CD4-positive, CD25-positive, alpha-beta regulatory T cell (primary cell): ENCODE measurements at places on chromosomes 12 and 14.
A peak's percentile ranks its signal among the peaks of the same experiment; 100 is the strongest.

GRCh38 chr12:52168019-52168717 lies 23.6 kb downstream of the KRT80 start:
- DNase-seq: no peak

DNA sequence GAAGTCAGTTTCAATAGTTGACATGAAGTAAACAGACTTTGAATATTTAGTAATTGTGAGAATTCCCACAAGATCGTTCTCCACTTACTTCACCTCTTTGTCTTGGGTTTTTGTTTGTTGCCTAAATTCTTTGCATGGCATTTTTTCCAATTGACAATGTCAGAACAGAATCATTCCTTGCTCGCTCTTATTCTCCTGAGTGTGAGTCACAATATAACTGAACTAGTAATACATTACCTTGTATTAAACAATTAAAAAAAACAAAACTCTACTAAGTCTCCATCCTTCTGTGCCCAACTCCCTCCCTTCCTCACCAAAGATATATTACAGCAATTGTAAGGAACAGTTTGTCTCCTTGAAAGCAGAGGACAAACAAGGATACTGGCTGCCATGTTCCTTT lies 638.8 kb upstream of the NOVA1 start:
- no peak for DNase-seq

DNA sequence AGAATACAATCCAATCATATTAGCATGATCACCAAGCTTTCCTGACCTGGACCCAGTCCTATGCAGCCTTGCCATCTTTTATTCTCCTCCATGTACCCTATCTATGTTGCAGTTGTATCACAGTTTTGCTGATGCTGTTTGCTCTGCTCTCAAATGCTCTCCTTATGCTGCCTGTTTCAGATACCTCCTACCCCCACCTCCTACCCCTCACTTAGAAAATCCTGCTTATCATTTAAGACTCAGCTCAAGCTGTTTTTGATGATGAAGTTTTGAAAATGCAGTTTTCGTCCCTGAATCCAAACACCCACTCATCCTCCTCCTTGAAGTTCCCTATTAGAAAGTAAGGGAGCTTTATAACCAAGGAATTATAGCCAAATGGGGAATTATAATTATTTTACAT lies 457.4 kb upstream of the ATP2B1 start:
- no peak for DNase-seq

- DNase-seq: no peak
Observed at GRCh38 chr14:71597955-71598660, 334.1 kb upstream of the RGS6 start.

- peak; percentile 22 for DNase-seq
Observed at GRCh38 chr14:31127690-31128089, 79.9 kb downstream of the HECTD1 start.

GRCh38 chr14:104389326-104390220 lies 190.0 kb upstream of the C14orf180 start:
- DNase-seq: peak; percentile 71

DNA sequence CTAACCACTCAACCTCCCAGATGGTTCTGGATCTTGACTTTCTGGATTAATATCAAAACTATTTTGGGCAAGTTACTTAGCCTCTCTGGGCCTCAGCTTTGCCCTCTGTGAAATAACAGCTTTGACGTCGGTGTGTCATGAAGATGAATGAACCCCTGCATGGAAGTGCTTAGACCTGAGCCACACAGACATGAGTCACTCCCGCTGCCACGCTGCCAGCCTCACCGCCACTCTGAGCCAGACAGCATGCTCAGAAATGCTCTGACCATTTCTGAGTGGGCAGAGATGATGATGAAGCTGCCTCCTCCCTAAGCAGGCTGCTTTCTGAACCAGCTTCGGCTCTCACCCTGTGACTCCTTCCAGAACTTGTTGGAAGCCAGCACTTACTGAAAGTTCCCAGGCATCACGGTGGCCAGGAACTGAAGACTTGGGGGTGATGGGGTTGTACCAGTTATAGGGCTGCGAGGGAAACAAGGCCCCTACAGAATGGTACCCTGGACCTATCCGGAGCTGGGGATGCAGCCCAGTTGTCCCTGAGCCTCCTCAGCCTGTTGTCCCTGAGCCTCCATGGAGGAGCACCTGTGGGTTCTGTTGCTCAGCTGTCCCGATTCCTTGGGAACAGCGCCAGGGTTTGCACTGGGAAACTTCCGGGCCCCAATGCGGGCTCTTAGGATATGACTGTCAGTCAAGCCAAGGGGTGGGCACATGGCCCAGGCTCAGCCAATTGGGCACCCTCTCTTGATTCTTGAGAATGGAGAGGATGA lies 2.0 kb upstream of the CCDC197 start:
- peak; percentile 50 for DNase-seq

DNA sequence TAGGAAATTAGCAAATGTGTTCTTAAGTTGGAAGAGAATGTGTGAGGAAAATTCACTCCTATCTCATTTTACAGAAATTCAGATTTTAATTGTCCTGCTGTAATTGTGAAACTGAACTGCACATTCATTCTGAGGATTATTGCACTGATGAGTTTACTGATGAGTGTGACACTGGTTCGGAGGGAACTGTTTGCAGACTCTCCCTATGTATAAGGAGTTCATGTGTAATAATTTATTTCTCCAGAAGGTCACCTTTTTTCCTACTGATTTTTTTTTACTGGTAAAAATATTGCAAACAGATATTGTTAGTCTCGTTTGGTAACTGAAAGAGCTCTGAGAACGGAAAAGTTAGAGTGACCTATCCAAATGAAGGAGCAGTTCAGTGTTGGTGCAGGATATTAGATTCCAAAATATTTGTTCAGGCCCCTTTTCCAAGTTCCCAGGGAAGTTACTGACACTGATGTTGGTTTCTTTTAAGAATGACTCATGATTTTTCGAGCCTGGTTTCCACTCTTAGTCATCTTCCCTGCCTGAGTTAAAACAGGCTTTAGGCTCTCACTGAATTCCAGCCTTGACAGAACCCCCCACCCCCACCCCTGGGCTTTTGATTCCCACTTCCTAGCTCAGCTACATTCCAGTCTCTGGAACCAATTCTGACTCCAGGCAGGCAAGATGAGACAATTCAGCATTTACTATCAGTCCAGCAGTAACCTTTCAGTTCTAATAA lies 18.4 kb downstream of the ANO6 start:
- no peak for DNase-seq

GRCh38 chr12:112096667-112097066 lies 11.9 kb downstream of the NAA25 start:
- DNase-seq: no peak

GRCh38 chr12:66647034-66647691 lies 31.7 kb downstream of the GRIP1 start:
- DNase-seq: no peak

DNA sequence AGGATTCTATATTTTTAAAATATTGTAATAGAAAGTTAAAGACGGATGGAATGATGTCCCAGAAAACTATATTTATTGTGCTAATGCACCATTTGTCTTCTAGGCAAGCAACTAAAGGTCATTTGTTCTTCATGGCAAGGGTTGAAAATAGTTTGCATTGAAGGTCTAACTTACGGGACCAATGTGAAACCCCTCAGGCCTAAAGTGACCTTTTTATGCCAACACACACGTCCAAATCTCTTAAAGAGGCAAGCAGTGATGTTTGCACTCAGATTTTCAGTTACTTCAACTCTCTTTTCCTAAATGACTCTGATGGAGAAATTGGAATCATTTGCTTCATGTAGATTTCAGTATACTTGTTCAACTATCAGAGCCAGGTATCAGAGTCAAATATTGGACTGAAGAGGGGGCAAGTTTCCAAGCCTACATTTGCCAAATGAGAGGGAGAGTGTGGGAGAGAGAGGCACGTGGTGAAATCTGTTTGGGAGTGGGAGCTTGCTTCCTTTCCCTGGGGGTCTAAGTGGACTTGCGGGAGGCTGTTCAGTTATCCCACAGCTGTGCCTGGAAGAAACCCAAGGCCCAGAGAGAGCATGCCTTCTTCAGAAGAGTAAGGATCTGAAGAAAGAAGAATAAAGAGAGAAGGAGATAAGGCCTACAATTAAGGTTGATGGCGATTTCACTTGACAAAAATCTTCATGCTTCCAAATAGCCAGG lies 459.8 kb downstream of the BCAT1 start:
- no peak for DNase-seq

GRCh38 chr14:99075061-99075460 lies 196.9 kb downstream of the BCL11B start:
- DNase-seq: no peak

GRCh38 chr14:95446470-95446869 lies 70.0 kb downstream of the SYNE3 start:
- no peak for DNase-seq

DNA sequence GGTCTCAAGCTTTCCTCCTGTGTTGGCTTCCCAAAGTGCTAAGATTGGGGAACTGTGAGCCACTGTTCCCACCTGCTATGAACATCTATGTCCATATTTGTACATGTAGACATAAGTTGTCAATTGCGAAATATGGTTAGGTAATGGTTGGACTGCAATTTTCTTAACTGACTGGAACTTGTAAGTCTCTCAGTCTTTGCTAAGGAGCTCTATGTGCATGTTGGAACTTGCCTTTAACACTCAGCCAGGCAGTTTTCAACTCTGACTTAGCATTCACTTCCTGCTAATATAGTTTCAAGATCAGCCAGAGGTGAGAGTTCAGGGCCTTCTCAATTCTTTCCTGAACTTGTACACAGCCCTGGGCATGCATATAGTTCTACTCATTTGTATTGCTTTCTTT lies 44.5 kb upstream of the EEA1 start:
- DNase-seq: no peak

- DNase-seq: no peak
Observed at GRCh38 chr14:69688299-69688649, 76.9 kb downstream of the SUSD6 start.

DNA sequence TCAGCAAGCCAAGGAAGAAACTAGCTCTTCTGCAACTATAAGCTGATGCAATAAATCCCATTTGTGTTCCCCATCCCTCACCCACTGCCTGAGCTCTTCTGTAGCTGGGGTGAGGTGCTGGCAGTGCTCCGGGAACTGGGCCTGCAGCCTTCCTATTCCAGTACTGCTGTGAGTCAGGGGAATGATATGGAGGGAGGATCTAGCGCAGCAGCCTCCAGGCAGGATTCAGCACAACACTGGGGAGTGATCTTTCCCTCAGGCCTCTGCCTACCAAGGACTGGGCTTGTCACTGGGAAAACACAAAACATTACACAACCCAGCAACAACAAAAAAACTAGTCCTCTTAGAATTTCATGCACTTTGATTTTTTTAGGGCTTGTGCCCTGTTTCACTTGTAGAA lies 58.7 kb downstream of the ST8SIA1 start:
- no peak for DNase-seq

DNA sequence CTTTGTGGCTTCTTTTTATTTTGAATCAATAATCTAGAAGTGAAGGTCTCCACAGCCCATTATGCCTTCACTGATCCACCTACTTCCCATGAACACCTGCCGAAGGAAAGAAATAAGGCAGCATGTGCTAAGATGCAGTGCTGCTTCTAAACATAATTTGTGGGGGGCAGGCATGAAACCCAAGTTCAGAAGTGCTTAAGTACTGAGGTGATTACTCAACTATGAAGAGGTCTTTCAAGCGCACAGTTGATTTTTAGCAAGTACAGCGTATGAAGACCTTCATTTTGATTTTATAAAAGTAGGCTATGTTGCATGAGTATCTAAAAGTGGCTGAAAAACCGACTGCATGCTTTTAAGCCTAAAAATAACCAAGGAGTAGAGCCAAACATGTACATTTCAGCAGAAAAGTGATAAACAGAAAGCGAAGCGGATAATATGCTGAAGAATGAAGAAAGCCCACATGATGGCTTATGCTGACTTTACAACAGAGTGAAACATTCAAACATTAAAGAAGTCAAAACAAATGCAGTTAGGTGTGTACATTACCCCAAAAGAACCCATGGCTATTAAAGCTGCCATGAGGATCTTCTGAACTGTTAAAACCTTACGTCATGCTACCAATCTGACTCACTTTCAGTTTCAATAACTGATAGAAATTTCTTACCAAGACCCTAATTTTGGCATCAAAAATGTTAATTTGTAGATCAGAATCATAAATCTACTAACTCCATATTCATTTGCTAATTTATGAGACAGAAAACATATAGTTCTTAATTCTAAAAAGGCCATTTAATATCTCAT lies 29.3 kb downstream of the KICS2 start:
- no peak for DNase-seq

DNA sequence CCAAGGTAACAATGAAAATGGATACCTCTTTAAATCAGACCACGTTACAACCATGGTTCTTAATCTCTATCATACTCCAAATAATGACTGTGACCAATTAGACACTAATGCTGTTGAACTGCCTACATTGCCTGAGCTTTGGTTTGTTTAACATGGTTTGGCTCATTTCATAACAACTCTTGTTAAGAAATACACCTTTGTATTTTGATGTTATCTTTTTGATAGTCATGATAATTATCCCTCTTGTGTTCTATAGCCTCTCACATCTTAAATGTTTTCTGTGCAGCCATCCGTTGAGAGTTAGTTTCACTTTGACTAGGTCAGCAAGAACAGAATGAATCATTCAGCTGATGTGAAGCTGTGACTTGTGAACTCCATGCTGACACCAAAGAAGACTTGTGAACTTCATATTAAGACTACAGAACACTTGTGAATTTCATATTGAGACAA lies 75.5 kb upstream of the RERGL start:
- no peak for DNase-seq

DNA sequence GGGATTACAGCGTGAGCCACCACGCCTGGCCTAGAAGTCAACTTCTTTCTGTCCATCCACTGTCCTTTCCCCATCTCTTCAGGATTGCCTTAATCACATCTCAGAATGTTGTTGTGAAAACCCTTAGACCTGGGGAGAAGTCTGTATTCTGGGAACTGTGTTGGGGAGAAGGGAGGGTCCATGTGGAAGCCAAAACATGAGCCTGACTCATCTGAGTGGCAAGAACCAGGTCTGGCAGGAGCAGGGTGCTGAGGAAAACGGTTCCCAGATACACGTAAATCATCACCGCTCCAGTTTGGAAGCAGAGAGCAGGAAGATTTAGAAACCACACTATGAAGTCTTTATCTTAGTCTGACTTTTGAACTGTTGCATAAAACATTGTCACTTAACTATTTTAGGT lies 245.6 kb upstream of the RGS6 start:
- DNase-seq: no peak

DNA sequence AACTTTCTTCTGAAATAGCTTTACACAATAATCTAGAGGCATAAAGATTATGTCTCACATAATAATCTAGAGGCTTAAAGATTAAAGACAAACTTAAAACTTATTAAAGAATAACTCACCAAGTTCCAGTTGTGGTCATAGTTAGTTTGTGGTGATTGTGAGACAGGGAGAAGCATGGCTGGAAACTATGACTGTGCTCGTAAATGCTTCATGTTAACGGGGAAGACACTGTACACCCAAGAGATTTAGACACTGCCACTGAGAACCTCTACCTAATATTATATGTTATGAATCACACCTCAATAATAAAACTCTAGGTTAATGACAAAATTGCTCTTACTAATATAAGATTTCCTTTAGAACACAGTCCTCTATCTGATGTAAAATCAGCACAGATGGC lies 541.6 kb downstream of the TMEM121 start:
- no peak for DNase-seq

- peak; percentile 26 for DNase-seq
Observed at GRCh38 chr14:49594347-49595091, 4.2 kb upstream of the LRR1 start.

GRCh38 chr14:69333791-69334337 lies 64.2 kb downstream of the ERH start:
- DNase-seq: no peak
